ENCODE measurements at places on chromosomes 2 and 18.

DNA sequence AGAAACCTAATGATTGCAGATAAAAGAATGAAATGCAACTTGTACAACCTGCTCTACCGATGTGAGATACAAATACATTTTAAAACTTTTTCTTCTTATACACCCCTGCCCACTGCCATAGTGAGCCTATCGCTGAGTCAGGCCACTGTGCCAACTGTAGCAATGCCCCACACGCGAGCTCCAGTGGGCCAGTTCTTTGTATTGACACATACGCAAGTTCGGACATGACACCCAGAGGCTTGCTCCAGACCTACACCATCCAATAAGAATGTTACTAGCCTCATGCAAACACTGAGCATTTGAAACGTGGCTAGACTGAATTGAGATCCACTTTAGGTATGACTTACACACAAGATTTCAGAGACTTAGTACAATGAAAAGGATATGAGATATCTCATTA is 340.1 kb downstream of the ARHGAP15 start:
- DNase-seq = no peak

DNA sequence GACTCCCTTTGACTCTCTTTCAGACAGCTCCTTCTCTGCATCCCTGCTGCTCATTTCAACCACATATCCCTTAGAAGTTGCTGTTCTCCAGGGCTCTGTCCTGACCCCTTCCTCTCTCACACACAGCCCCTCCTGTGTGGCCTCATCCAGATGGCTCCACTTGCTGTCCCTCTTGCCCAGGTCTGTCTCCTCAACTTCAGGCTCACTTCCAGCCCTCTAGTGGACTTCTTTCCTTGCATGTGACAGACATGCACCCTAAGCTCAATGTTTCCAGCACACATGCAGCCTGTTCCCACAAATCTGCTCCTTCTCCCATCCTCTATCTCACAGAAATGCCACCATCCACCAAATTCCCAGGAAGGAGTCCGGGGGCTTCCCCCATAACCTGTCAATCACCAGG is 9.0 kb upstream of the MRPL19 start:
- DNase-seq = no peak

DNA sequence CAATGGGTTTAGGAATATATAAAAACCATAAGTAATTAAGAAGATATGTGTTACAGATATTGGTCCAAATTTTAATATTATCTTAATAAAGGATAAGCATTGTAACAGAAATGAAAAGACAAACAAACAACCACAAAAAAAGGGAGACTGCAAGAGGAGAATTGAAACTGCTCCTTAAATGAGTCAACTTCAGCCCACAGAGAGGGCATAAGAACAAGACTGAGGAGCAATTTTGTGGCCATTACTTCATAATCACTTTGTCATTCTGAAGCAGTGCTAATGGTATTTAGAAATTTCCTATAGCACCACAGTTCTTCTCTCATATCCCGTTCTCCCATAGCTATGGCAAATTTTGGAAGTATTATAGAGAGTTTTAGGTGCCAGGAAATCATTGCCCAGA is 193.2 kb upstream of the HNMT start:
- no peak for DNase-seq

DNA sequence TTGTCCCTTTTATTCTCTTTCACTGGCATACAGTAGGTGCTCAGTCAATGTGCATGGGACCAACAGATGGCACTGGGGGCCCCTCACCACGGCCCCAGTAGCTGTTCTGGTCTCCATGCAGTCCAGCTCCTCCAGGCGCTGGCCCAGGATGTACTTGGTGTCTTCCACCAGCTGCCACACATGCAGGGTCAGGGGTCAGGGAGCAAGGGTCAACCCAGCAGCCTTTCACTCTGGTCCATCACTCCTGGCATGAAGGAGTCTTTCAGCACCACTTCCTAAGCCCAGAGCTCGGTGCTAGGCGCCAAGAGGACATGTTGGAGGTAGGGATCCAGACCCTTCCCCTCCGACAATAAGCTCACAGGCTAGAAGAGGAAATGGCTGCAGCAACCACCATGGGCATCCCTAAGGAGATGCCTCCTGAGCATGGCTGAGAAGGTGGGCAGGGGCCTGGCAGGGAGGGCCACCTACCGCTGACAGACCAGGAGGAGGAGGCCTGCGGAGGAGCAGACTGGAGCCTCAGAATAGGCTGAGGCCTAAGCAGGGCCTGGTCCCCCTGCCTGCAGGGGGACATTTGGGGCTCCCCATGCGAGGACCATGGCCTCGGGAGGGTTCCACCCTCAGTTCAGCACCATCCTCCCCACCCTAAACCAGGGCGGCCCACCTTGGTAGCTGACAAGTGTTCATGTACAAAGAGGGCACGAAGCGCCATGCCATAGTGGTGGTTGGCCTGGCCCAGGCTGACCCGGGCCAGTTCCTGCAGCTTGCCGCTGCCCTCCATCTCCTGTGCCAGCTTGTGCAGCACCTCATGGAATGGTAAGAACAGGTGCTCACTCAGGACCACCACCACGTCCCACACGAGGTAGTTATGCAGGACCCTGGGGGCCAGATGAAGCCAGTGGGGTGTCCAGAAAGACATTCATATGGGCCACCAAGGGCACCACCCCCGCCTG is 10.2 kb downstream of the ALPG start:
- DNase-seq = peak; percentile 67

- no peak for DNase-seq
Measured at GRCh38 chr2:69255760-69256159, 131.3 kb downstream of the GFPT1 start.
